Spinal cord (tissue), 10 donors: ENCODE measurements at places on chromosomes 5 and 9. TPM values are rescaled to one million over a fixed set of nuclear protein-coding genes. Genes with fewer than 3 reads are reported as not detected.

DNA sequence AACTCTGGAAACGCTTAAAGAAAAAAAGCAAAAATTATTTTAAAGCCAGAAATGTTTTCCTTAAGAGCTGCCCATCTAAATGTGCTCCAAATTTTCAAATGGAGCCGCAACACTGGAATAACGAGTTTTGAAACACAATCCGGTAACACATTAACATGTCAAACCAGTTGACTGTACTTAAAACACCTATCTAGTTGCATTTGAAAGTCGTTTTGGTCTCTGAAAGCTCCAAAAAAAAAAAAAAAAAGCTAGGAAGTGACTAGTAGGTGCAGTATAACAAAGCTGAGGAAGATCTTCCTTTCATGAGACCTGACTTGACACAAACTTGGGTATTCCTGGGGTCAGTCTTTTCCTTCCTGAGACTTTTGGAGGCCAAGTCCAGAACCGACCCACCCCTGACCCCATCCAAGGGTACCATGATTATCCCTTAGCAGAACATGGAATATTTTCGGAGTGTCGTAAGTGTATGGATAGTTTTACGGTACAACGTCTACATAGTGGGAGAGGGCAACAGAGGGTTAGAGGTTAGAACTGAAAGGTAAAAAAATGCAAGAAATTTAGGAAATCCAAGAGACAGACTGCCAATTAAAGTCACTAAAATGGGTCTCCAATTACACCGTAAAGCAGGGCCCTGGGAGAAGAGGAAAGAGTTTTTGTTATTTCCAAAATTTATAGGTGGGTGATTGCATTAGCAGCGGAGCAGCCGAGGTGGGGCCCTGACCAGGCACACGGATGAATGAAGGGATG is 812 bp downstream of the CETN3 start:
- DNase-seq, result no peak

Gene ZBED3
- total RNA-seq, result 2.7 TPM

Gene GKAP1
- total RNA-seq, result 15.9 TPM

Gene WNT8A
- not detected for total RNA-seq

GRCh38 chr5:120155873-120156272 is 308.2 kb upstream of the PRR16 start:
- no peak for DNase-seq

DNA sequence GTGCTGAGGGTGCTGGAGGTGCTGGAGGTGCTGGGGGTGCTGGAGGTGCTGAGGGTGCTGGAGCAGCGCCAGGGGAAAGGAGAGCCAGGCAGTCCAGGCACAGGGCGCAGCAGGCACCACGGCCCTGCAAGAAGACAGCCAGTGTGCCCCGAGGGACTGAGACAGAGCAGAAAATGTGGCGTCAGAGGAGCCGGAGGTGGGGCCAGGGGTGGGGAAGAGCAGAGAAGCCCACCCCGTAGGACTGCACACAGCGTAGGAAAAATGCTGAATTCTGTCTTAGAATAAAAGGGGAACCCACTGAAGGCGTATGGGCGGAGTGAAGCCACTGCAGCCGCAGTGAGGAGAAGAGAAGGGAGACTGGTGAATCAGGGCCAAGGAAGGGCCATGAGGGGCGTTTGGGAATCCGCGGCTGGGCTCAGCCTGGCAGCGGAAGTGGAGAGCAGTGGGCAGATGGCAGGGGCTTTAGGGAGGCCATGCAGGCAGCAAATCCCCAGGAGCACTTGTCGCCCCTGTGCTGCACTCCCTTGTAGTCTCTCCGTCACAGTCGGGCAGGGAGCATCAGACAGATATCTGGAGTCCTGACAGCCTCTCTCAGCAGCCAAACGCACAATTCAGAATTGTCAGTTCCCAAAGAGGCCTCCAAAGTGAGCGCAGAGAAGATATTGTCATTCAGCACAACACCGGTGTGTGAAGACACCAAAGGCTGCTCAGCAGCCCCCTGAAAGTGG is 35.9 kb upstream of the LECT2 start:
- no peak for DNase-seq

DNA sequence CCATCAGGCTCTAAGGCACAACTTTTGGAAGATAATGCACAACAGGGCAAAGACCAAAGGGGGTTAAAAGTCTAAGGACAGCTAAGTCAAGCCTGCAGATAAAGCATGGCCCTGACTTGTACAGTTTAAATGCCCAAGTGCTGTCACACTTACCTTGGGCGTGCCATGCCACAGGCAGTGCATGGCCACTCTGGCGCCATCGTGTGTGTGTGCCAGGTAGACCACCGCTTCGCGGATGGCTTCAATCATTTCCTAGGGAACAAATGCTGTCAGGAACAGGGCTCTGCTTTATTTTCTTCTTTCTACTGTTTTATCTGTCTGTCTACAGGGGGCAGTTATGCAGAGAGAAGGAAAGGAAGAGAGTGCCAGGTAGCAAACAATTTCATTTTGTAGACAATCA is 19.3 kb downstream of the PUM3 start:
- DNase-seq, result no peak

Gene HTR1A
- 3.2 TPM for total RNA-seq

GRCh38 chr5:149561848-149562247 is 10.6 kb upstream of the CSNK1A1 start:
- DNase-seq, result peak; percentile 6

DNA sequence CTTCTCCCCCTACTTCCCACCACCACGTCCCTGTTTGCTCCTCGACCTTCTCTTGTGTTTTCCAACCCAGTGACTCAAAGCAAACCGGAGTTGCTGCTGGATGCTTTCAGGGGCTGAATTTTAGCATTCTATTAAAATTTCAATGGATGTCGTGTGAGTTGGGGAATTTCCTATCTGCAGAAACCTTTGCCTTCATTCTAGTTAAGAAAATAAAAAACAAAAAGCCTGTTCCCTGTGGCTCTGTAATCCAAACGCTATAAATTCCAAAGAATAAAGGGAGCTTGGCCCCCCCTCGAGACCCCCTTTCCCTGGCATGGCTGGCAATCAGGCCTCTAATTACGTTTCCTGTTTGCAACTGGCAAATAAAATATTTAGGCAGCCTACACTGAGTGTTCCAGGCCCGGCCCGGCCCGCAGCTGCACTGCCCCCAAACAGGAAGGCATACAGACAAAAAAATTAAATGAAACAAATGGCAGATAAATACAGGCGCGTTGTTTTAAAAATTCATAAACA is 139.4 kb upstream of the PPP1R26 start:
- no peak for DNase-seq

GRCh38 chr5:93607367-93608258 is 24.6 kb downstream of the NR2F1 start:
- DNase-seq, result no peak

Gene CHSY3
- 13.7 TPM for total RNA-seq

- DNase-seq, result peak; percentile 7
These were observed 332.4 kb upstream of the EFNA5 start for GRCh38 chr5:108003178-108003577.
